ENCODE measurements at places on chromosomes 4 and X. TPM values are rescaled to one million over a fixed set of nuclear protein-coding genes. Genes with fewer than 3 reads are reported as not detected.

The ETDA gene
- total RNA-seq = not detected

The NUDT10 gene
- 14.7 TPM for total RNA-seq

The SPANXN4 gene
- total RNA-seq = not detected

The SLC34A2 gene
- not detected for total RNA-seq

The HSFX1 gene
- total RNA-seq = 0.17 TPM

The METTL14 gene
- 10.2 TPM for total RNA-seq

- no peak for DNase-seq
These were observed 40.7 kb upstream of the ASMTL start for GRCh38 chrX:1493412-1493811.

- no peak for DNase-seq
These were observed 201.8 kb downstream of the SOWAHB start for GRCh38 chr4:76696109-76696508.

DNA sequence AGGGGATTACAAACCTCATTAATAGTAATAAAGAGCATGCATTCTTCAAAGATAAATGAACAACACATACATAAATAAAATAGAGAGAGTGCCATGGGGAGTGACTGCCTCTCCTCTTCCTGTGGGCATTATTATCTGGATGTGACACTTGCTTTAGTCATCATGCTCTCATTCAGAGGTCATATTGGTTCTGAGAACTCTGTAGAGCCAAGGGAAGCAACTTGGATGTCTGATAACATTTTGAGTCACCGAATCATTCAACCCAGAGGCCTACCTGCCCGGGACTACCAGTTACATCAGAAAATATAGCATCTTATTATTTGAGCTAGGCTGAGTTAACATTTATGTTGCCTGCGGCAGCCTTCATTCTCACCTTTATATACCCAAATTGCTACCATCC, 489.5 kb downstream of the STIM2 start:
- DNase-seq = no peak

- no peak for DNase-seq
These were observed 67.5 kb downstream of the PHOX2B start for GRCh38 chr4:41681054-41681453.

DNA sequence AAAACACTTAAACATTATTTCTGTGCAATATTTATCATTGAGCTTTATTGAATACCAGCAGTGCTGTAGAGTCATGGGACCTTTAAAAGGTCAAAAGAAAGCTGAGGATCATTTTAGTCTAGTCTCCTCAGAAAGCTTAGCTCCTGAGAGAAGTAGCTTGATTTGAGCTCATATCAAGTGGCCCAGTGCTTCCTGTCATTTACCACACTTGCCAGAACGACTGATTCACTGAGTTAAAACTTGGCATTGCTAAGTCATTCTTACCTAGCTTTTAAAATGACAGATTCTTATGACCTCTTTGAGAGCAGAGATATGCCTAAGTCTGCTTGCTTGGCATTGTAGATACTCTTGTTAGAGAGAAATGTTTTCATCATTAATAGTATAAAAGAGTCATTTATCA, 15.2 kb downstream of the SEPTIN11 start:
- no peak for DNase-seq

DNA sequence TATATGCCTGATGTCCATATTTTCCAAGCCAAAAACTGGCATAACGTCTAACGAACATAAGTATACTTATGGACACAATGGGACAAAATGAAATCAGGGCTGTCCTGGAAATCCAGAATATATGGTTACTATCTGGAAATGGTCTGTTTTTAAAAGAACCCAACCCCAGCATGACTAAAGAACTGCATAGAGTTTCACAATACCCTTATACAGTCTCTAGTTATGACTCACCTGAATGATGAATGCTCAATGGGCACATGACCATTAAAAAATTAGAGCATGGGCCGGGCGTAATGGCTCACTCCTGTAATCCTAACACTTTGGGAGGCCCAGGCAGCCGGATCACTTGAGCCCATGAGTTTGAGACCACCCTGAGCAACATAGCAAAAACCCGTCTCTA, 31.8 kb downstream of the AMMECR1 start:
- peak; percentile 65 for DNase-seq

- DNase-seq = no peak
These were observed 46.0 kb upstream of the MGST2 start for GRCh38 chr4:139619644-139620043.

- DNase-seq = no peak
These were observed 254.7 kb downstream of the PALLD start for GRCh38 chr4:168751263-168752225.

DNA sequence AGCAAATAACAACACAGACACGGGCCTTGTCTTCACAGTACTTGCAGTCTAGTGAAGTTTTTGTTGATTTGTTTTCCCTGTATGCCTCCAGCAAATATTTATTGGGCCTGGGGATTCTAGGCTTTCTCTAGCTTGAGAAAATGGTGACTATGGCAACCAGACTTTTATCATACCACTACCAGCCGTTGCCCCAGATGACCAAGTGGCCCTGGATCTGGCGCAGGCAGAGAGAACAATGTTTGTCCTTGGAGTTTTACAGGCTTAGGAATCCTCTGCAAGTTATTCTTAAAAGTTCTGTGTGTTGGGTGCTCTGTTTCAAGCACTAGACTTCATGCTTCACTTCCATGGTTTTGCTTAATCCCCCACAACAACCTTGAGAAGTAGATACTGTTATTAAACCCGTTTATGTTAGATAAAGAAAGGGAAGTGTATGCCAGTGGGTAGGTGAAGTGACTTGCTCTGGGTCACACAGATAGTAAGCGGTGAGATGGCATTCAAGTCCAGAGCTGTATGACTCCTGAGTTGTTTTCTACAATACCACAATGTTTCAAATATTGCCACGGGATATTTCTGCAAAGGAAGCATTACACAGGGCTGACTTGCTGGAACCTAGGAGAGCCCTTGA, 94.6 kb downstream of the AKAP4 start:
- no peak for DNase-seq

Data from Daoy (cell line).